ENCODE measurements at places on chromosomes 5 and 9.

GRCh38 chr5:81817980-81818379, 67.1 kb upstream of the SSBP2 start:
- no peak for DNase-seq

DNA sequence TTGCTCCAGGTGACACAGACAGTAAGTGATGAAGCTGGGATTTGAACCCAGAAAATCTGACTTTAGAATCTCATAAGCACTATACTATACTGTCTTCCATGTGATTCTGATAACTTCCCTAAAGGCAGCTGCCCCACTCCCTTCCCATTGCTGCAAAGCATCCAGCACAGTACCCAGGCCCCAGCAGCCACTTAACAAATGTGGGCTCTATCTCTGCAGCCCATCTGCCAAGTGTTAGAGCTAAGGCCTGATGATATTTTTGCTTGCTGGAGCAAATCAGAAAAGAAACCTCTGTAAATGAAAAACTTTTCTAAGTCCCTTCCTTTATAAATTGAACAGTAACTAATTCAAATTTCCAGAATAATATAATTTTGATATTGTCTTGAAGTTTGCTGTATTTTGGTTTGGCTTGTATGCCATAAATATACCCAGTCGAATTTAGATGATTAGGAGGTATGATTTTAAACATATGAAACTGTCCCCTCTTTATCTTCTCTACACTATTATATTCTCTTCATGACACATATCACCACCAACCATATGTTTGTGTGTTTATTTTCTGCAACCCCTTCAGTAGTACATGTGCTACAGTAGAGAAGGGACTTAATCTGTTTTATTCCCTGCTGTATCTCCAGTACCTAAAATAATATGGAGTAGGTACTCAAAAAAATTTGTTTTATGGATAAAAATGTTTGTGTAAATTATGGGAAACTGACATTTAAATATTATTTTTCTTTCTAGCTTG, 63.8 kb downstream of the SMIM15 start:
- DNase-seq, result no peak

DNA sequence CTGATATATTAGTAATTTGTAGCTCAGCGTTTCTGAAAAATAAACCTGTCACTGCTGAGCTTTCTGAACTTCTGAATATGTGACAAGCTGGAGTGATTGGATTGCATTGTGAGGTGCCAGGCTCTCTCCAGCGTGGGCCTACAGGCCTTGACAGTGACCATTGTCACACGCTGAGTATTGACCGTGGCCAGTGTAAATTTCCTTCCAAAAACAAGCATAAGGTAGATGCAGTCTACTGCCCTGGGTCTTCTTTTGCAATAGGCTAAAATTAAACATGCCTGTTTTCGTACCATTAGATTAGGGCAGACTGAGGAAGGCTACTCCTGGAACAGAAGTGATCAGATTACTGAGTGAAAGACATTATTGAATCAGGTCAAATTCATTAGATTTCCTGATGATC, 60.2 kb downstream of the SPEF2 start:
- DNase-seq, result no peak

- peak; percentile 31 for DNase-seq
These were observed 31.2 kb upstream of the MINAR2 start for GRCh38 chr5:129716651-129717050.

DNA sequence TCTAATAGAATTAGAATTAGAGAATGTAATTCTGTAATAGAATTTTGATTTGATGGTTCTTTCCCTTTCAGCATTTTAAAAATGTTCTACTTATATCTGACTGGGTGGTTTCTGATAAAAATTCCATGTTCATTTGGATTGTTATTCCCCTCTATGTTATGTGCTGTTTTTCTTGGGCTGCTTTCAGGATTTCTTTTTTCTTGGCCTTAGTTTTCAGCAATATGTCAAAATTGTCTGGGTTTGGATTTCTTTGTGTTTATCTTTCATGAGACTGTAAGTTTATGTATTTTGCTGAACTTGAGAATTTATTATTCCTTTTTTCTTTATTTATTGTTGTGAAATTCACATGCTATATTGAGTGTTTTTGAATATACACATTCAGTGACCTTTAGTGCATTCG, 189.1 kb downstream of the RANBP17 start:
- no peak for DNase-seq

DNA sequence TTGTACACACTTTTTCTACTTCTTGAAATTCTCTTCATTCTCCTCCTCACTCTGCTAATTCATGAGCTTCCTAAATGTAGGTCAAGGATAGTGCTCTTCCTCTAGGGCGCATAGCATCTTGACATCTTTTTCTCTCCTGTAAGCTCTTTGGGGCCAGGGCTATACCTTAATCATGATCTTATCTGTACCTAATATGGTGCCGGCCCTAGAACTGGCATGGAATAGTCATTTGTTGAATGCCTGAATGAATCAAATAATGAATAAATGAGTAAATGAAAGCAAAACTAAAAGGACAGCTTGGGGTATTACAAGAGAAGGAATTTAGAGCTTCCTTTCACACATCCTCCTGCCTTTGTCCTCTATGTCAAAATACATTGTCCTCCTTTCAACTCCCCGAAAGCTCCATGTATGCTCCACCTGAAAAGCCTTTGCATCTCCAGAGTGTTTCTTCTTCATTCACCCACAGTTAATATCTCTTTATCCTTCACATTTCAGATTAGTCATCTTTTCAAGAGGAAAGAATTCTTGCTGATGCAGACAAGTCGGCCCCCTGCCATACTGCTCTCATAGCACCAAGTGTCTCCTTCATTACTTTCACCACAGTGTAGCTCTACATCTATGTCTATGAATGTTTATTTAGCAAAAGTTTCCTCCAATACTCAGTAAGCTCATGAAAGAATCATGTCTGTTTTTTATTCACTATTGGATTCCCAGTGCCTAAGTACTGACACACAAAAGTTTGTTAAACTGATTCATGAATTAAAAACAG, 16.4 kb upstream of the PPP2R2B start:
- no peak for DNase-seq

DNA sequence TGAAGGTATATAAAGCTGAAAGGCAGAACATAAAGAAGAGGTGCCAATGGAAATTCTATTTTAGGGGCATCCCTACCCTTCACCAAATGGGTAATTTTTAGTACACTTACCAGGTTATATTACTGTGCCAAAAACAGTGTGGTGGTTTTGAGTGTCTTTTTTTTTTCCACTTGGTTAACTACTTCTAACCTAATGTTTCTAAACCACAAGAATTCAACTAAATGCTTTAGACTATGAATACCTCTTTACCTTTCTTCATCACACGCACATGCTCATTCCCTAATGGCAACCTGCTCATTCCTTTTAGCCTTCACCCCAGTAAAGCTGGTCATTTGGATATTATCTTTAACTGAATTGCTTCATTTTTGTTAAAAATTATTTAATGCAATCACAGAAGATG, 215.6 kb downstream of the PIK3R1 start:
- no peak for DNase-seq

DNA sequence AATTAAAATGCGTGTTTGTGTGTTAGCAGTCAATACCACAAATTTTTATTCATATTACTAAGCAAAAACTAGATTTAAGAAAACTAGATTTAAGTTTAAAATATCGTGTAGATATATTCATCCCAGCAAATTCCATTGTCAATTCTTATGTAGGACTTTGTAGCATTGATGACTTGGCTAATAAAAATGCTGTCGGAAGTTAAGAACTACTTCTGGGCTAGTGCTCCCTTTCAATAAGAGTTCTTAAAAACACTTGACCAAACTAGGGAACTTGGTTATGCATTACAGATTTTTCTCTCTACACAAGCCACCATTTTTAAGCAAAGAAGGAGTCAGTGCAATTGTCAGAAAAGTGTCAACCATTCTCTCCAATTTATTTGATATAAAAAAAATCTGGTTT, 68.7 kb upstream of the RAD23B start:
- DNase-seq, result no peak

DNA sequence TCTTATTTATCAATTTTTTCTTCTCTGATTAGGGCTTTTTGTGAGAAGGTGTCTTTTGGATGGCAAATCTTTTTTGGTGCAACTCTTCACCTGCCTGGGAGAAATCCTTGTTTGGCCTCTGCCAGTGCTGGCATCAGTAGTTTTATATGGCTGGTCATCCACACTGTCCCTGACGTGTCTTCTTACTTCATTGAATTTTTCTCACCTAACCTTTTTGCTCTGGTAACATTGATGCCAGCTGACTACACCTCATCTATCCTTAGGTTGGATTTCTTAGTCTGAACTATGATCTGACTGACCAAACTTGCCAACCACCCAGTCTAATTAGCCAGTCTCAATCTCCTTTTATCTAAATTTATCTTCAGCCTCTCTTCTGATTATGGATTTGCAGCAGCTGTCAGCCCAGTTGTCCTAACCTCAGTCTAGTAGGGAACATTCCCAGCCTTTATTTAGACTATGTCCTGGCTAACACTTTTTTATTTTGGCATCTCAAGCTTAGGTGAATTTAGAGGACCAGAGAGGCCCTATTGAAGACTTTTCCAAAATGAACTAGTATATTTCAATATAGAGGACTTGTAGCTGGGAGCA, 10.6 kb upstream of the TMEM38B start:
- DNase-seq, result no peak

- peak; percentile 34 for DNase-seq
These were observed 20.8 kb upstream of the ADRB2 start for GRCh38 chr5:148805326-148806290.

GRCh38 chr9:133419005-133419404, 1.2 kb upstream of the REXO4 start:
- no peak for DNase-seq

DNA sequence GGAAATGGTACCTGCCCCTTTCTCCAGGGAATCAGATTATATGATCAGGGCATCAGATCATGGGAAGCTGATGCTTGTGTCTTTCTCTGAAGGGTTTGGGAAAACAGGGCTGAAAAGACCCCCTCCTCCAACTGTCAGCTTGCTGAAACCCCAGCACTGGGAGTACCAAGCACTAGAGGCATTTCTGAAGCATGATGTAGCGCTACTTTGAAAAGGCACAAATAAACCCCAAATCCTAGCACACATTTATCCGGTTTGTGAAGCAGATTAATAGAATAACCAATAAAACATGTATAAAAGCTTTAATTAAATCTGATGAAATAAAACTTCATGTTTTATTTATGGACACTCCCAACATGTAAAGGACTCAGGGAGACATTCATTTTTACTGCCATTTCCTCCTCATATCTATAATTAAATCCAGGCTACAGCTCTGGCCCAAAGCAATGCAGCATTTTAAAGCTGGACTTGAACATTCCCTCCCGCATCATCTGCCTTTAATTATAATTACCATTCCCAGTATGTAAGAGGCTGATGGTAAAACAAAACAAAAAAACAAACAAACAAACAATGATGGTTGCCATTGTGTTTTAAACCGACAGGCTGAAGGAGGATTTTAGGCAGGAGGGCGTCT, 298.2 kb upstream of the RFX3 start:
- peak; percentile 74 for DNase-seq

DNA sequence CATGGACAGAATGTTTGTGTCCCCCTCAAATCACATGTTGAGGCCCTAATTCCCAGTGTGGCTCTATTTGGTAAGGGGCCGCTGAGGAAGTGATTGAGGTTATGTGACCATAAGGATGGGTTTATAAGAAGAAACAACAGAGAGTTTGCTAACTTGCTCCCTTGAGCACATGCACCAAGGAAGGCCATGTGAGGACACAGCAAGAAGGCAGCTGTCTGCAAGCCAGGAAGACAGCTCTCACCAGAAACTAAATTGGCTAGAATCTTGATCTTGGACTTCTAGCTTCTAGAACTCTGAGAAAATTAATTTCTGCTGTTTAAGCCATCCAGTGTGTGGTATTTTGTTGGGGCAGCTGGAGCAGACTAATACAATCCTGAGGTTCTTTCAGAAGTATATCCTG, 35.2 kb upstream of the CDC42SE2 start:
- DNase-seq, result no peak

DNA sequence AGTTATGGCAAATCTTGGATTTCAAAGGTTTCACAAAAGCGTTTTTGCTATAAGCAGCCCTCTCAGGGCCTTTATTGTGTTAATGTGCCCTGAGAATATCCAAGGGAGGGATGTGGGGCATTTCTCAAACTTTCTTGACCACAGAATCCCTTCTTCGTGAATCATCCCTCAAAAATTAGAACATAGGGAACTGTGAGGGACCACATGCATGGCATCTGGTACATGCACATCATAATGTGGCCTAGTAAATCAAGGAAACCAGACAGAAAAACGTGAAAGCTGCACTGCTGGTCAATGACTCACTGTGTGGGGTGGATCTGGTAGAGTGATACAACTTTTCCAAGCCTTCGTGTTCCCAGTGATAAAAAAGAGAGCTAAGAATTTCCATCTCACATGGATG, 22.4 kb downstream of the DDX31 start:
- peak; percentile 99 for DNase-seq

- DNase-seq, result no peak
These were observed 36.1 kb upstream of the PPARGC1B start for GRCh38 chr5:149694007-149694406.

- DNase-seq, result no peak
These were observed 9.9 kb upstream of the TEX48 start for GRCh38 chr9:114691956-114692295.

All from fibroblast of skin of right biceps (primary cell).